Stimulated activated CD8-positive, alpha-beta memory T cell treated with anti-CD3 and anti-CD28 coated beads, Interleukin-15, amount 100 ng/mL, for 24 hours (primary cell): ENCODE measurements at places on chromosomes 12 and 14.

- DNase-seq, result no peak
Observed at GRCh38 chr12:48973941-48974673, 2.6 kb upstream of the WNT10B start.

DNA sequence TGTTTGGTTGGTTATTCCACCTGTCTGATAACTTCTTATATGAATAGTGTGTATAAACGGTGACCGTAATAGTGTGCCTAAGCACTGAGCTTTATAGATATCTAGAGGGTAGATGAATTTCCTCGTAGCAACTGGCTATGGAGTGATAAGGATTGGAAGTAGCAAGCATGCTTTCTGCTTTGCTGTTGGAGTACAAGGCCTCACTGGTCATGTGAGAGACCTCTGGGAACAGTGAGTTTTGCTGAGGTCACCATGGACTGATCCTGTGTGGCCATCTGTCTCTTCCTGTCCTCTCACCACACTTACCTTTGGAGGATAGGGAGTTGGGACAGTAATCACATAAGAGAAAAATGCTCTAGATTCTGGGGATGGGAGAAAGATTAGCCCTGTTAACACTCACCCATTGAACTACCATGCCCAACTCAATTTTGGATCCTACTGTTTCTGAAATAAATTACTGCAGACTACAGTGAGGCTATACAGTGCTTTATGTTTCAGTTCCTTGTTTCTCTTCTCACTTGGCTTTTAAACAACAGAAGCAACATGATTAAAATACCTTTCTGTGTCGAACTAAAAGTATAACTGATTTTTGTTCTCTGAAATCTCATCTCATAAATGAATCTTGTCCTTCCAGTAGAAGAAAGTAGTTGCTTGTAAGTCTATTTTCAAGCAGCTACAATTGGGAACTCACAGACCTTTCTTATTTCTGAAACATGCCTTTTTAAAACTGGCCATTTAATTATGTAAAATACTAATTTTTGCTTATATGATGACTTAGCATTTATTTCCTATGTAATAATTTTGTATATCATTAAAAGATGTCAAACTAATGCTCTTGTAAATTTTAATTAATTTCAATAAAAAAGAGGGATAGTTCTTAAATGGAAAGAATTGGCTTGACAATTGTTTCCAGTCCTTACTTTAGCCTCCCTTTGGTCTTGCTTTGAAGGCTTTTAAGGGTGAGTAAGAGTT is 8.3 kb downstream of the TMX1 start:
- DNase-seq, result no peak

GRCh38 chr14:65167072-65167645 is 64.8 kb upstream of the MAX start:
- no peak for DNase-seq

DNA sequence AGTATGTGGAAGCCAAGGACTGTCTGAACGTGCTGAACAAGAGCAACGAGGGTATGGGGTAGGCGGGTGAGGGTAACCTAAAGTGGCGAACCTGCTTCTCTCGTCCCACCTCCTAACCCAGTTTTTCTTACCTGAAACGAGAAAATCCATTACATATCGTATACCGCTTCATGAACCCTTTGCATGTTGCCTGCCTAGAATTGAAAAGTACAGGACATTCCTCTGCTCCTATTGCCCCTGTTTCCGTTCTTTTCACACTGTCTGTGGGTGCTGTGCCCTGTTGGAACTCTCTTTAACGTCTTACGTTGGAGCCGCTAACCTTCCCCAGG is 513 bp downstream of the PFDN5 start:
- no peak for DNase-seq

- DNase-seq, result no peak
Observed at GRCh38 chr12:58711974-58712373, 208.3 kb downstream of the LRIG3 start.

DNA sequence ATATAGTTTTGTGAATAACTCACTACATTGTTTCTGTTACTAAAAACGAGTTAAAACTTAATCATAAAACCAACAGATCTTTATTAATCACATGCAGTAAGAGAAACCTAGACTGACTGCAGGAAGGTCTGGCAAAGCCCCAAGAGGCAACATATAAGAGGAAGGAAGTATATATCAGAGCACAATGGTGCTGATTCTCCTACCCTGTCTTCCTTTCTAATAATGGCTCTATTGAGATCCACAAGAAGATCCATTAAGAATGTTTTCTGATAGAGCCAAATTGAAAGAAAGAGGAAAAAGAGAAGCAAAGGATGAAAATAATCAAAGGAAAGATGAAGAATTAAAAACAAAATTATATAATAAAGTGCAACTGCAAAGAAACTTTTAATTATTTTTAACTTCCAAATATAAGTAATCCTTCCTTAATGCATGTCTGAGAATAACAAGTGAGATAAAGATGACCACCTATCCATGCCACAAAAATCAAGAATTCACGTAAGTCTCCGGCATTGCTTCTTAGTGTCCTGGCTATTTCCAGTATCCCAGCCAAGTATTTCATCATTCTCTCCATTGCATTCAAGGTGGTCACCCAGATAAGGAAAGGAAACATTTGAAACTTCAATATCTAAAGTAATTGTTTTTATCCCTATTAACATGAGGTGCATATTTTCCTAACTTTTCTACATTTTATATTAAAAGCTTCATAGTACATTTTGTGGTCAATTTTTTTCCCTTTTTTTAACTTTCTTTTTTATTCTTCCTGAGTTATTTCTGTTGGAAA is 62.2 kb downstream of the SOX5 start:
- no peak for DNase-seq

DNA sequence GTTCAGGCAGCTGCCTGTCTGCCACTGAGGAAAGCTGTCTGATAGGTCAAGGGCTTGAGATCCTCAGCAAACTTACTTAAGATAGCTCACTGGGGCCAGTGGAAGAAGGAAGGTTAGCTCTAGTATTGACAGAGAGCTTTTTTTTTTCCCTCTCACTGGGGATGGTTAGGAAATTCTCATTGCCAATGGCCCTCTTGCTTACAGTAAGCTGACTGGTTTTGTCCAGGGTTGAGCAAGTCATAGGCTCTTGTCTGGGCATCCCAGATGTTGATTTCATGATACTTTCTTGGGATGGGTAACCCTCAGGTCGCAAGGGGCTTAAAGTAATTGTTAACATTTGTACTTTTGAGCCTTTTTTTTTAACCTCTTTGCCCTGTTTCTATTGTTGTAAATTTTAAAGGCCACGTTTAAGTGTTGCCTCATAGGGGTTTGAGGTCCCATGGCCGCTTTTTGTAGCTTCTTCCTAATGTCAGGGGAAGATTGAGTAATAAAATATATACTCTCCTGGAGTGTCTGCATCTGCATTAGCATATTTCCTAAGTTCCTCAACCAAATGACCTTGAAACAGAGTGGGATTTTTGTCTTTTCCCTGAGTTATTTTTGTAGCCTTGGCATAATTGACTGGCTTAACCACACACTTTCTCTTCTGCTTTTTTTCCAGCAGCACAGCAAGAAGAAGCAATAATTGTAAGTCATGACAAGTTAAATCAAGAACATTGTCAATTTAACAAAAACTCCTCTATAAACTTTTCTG is 716.0 kb downstream of the LRFN5 start:
- no peak for DNase-seq

GRCh38 chr14:70567791-70568190 is 32.7 kb downstream of the MED6 start:
- no peak for DNase-seq

DNA sequence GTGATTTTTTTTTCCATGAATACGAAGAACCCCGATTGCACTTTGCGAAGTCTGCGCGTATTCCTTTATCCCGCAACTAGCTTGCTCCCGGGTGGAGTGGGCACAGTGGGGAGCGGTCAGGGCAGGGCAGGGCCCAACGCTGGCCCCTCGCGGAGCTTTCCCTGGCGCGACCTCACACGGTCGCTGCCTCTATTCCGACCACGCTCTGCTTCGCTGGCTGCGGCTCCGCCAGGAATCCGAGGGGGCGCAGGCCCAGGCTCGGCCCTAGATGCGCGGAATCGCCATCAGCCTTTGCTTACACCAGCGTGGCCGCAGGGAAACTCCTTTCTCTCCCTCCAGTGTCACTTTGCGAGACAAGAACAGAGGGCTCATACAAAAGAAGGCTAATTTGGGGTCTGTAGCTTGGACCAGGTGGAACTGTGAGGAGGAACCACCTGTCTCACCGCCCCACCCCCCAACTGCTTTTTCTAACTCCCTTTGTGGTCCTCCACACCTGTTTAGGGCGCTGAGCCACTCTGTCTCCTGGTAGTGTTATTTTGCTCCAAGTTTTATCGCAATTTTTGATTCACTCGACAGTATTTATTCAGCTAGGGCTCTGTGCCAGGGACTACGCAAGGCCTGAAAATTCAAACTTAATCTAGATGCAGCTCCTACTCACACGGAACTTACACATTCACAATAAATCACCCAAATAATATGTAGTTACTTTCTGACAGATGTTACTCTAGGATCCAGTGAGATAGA is 3.1 kb upstream of the NKX2-1 start:
- DNase-seq, result no peak

DNA sequence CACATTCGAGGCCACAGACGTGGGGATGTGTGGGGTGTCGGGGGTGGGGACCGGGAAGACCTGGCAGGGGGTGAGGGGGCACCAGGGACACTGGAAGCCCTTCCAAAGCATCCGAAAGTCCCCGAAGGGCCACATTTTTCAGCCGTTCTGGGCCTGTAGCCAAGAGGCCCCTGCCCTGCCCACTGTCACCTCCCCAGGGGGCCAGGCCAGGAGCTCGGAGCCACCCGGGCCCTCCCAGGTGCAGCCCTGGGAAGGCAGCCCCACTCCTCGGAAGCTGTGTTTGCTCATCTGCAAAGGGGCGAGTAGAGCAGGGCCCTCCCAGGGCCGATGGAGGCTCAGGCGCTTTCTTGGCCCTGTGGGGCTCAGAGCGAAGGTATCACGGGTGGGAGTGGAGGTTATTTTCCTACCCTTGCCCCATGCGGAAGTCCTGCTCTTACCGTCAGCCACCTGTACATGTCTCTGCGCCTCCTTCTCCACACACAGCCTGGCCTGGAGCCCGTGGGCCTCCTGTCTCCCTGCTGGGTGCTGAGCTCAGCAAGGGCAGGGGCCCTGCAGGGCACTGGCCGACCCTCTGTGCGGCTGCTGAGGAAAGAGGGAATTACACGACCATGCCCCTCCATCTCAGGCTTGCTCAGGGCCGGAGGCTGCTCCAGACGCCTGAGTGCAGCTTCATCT is 27.2 kb downstream of the NOC4L start:
- DNase-seq, result no peak

DNA sequence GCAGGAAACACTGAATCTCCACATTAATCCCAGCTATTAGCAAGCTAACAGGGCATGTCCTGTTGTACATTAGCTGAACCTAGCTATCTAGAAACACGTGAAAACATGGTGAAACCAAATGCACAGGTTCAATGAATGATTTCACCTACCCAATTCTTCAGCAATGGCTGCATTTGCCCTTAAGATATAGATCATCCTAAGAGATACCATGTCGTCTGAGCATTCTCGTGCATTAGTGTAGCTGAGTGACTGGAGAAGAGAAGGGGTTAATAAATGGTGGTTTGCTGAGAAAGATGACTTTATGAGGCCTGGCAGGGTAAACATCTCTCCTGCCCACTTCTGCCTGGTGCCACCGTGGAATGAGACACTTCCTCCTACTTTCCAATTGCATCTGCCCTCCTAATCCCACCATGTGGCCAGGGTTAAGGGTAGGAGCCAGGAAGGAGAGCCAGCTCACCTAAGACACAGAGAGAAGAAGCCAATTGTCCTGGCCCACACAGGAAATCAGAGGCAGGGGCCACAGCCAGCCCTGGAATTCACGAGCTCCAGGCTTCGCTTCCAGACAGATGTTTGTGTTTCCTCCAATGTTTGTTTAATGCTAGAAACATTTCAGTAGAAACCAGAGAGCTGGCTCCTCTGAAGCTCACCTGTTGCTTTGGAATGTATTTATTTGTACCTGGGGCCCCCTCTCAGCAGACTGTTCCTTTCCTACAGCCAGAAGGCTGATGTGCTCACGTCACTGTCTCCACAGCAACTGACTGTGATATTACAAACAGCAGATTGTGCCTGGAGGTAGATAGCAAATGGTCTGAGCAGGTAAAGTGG is 126.0 kb upstream of the PARP11 start:
- no peak for DNase-seq

GRCh38 chr14:24673534-24674203 is 39.7 kb upstream of the GZMB start:
- DNase-seq, result no peak

DNA sequence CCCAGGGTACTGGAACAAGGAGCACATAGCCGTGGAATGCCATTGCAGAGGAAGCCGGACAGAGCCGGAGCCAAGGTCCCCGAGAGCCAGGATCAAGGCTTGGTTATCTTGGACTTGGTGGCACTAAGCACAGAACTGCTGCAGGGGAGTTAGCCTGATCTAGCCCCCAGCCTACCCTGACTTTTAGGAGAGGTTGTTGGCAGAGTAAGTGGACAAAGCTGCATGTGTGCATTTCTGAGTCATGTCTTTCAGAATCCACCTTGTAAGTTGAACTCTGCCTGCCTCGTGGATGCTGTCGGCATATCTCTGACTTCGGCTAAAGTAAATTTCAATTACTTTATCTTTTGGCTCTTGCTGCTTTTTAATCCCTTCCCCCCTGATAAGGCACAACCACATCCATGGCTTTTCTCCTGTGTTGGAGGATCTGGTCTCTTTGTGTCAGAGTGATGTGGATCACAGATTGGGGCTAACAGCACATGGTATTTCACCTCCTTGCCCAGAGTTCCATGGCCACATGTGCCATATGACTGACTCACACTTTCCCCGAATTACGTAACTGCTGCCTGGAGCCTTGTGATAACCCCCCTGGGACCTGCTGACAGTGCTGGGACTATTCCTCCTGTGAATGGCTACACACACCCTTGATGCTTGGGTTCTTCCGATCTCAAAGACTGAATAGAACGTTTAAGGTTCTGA is 240.3 kb downstream of the EMP1 start:
- DNase-seq, result no peak

DNA sequence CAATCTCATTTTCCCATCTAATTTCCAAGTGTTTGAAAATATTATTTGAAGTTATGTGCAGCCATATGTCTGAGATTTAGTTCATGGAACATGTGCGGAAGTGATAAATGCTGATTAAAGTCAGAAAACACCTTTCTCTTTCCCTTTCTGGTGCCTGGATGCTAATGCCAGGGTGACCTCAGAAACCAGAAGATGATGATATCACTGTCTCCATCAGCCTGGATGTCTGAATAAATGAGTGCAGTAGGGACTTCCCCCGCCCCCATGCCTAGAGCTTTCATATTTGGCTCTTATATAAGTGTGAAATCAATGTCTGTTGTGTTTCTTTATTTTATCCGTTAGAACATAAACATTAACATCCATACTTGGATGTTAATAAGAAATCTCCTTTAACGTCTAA is 261.9 kb upstream of the LRIG3 start:
- no peak for DNase-seq
